AG09309 (cell line): ENCODE measurements at places on chromosomes 2 and 18.

DNA sequence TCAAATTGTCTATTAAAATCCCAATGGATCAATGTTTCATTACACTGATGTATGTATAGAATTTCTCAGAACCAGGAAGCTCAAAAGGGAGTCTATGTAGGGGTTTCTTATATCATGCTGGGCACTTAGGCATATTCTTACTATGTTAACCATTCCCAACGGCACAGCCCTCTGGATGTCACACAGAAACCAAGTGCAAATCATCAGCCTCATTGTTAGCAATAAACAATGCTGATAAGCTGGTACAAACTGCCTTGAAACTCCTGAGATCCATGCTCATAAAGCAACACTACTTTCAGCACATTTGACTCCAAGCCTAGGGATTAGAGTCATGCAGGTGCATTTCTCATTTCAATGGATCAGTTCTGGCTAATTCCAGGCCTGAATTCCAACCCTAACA lies 730.2 kb upstream of the SLC39A10 start:
- no peak for DNase-seq

DNA sequence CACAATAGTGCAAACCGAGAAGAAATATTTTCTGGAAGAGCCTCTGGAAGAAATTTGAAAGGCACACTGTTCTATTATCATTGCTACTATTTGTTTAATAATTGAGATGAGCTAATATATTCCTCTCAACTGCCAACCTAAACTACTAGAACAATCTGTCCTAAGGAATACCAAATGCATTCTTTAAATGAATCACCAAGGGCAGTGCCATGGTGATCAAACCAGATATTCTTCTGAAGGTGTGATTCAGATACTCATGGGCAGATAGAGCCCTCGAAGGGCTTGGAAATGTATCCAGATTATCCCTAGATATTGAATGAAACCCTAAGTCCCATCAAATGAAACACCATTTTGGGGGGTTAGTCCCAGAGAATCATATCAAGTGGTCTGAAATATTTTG lies 76.6 kb downstream of the FIGN start:
- no peak for DNase-seq

DNA sequence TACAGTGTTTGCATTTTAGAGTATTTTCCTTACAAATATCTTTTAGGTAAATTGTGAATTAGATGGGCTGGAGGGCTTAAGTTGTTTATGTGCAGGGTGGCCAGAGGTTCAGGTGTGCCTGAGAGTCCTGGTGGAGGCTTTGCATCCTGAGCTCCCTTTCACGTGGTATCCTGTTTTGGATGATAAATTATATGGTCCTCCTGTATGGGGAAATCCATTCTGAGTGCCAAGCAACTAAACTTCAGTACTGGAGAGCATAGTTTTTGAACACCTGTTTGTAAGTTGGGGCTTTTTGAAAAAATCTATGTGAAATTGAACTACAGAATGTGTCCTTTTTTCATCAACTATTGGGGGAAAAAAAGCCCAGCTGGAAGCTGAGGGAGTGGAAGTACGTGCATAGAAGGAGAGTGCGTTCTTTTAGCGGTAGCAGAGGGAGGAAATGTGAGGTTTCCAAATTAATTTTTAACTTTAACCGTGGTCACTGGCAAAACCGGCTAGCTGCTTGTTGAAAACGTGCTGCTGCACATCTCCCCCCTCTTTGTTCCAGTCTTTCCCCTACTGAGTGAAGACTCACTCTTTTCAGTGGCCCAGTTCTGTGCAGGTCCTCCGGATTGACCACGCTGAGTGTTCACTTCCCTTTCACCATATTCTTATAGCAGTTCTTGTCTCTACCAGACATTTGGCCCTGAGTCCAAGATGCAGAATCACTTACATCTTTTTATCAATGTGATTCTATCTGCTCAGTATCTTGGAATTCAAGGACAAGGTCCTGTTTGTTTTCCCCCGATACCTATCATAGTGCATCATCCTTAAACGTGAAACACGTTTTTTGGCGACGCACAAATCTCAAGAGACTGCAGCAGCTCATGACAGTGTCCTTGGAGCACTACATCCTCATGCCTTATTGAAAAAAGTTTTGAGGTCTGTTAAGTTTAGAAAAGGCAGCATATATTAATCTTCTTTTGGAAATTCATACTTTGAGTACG lies 15.3 kb downstream of the CNOT11 start:
- DNase-seq, result no peak

DNA sequence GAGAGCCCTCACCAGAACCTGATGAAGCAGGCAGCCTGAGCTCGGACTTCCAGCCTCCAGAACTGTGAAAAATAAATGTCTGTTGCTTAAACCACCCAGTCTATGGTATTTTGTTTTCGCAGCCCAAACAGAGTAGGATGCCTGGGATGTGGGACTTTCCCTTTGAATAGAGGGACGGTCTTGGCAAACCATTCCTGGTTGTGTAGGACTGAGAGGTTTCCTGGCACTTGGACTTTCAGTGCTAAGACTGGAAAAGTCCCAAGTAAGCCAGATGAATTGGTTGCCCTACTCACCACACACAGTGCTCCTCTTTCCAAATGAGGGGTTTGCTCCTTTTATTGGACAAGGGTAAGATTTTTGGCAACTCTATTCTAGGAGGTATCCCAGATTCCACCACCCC lies 46.8 kb upstream of the ACMSD start:
- no peak for DNase-seq

DNA sequence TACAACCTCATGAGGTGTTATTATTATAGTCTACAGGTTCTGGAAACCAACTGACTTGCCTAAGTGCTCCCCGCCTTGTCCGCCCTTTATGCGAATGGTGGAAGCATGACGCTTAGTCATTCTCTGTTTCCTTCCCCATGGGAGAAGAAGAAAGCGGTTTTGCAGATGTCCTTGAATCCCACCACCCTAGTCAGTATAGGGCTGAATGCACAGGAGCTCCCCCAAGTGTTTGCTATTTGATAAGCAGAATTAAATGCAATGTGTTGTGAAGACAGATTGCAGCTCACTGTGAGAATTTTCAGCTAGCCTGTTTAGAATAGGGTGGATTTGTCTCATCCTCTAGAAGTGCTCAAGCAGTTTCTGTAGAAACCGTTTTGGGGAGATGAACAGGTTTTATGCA lies 652.0 kb downstream of the DCC start:
- no peak for DNase-seq
